ENCODE measurements at places on chromosomes 5 and 9.

DNA sequence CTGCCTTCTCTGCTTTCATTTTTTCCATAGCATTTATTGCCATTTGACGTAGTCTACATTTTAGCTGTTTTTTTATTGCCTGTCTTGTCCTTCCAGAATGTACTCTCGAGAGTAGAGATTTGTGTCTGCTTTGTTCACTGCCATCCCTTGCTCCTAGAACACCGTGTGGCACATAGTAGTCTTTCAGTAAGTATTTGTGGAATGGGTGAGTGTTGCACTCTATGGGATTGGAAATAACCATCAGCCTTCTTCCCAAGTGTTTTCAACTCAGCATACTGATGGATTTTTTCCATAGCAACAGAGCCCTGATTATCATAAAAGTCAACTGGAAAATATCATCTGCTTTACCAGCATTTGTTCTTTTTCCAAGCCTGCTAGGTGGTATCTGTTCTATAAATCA lies 462.6 kb downstream of the ENC1 start:
- no peak for DNase-seq

DNA sequence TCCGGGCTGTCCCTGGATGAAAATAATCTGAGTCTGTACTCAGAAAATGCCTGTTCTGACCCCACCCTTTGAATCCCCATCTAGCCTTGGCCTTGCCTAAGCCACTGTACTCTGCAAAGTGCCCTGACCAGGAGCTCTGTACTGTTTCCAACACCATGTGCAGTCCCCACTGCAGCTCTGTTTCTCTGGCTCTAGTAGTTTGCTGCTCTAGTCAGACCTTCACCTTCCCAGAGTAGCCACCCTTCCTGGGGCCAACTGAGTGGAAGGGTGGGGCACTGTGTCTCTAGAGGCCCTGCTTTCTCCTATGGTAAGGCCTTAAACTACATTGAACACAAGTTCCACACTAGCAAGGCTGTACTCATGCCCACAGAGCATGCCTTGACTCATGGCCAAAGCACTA lies 31.9 kb downstream of the P4HA2 start:
- DNase-seq, result no peak

- DNase-seq, result no peak
Measured at GRCh38 chr9:72410214-72410613, 45.2 kb upstream of the ZFAND5 start.

DNA sequence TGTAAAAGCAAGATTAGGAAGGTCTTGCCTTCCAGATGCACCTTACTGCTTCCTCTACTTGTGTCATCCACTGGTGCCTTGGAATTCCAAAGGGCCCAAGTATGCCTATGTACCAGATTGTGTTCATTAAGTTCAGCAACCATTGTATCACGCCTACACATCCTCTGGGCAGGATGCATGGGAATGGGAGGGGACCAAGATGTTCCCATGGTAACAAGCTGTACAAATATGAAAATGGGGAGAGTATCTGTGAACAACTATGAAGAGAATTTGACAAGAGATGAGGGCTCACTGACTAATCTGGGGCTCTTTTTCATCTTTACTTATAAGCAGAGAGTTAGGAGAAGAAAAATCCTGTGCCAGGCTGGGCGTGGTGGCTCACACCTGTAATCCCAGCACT lies 137.8 kb upstream of the MAP1B start:
- no peak for DNase-seq

GRCh38 chr5:67176936-67177335 lies 19.7 kb downstream of the CD180 start:
- no peak for DNase-seq

GRCh38 chr5:14849516-14850294 lies 21.9 kb downstream of the ANKH start:
- DNase-seq, result no peak

GRCh38 chr5:77900691-77901090 lies 124.6 kb upstream of the TBCA start:
- DNase-seq, result no peak

All from stromal cell of bone marrow (primary cell).